ENCODE measurements at places on chromosomes 6 and 20.

GRCh38 chr6:40623932-40624331, 36.8 kb upstream of the LRFN2 start:
- H3K36me3 ChIP-seq, result no peaks in the 10 kb centered on the region
- no peak for DNase-seq
- H3K4me1 ChIP-seq, result no peaks in the 10 kb centered on the region
- no peak overlapping the region for H3K4me3 ChIP-seq
- H3K27ac ChIP-seq, result no peak overlapping the region

DNA sequence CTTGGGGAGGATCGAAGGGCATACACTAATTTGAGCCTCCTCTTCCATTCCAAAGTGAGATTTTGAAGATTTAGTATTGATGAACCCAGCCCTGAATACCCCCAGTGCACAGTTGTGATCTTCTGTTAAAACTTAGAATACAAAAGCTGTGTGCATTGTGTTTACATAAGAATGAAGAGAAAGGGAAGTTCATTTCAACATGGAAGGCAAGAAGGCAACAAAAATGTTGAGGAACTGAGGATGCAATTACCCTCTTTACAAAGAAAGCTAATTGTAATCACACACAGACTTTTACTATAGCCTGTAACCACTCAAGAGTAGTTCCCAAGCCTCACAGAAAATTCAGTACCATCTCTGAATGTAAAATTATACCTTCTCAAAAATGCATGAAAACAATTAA, 49.3 kb downstream of the GFOD1 start:
- no peak overlapping the region for H3K27ac ChIP-seq
- no peaks in the 10 kb centered on the region for H3K27me3 ChIP-seq
- H3K4me1 ChIP-seq, result peaks cover 9% of the 10 kb centered on the region
- no peak overlapping the region for H3K4me3 ChIP-seq
- no peaks in the 10 kb centered on the region for H3K36me3 ChIP-seq

DNA sequence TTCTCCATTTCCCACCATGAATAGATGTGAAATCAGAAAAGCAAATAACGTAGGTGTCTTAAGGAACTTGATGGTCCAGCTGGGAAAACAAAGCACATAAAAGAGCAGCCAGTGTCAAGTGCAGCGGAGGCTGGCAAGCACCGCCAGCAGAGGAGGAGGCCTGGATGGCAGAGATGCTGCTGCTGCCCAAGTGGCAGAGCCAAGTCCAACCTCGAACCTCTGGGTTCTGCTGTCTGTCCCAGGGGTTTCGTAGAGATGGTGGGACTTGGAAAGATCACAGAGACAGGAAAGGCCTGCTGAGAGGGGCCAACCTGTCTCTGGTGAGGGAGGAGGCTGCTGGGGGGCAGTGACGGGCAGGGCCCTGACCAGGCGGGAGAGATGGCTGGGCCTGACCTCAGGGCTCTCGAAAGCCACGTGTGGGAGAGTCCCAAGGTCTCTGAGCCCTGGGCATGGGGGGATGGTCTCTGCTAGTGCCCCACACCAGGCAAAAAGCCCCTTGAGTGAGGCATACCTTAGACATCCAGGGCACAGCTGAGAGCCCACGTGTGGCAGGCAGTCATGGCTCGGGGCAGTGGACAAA, 77.3 kb downstream of the TCP11 start:
- no peak overlapping the region for H3K27ac ChIP-seq
- H3K27me3 ChIP-seq, result no peaks in the 10 kb centered on the region
- no peak overlapping the region for H3K4me3 ChIP-seq
- peaks cover 44% of the 10 kb centered on the region for H3K36me3 ChIP-seq

DNA sequence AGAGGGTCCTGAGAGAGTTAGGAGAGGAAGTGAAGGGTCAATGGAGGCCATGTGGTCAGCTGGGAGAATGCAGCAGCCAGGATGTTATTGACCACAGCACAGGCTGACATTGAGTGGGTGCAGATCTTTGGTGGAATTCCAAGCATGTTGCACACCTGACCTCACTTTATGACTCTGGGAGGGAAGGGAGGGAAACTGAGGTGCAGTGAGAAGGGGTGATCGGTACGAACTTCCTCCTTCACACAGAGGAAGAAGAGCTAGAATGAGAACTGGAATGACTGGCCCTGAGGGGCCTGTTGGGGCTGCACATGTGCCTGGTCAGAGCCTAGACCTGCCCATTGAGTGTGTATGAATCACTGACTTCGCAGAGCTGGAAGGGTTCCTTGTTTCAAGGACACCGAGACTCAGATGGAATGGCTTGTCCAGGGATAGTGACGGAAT, 9.8 kb downstream of the FAM83D start:
- H3K27ac ChIP-seq, result no peak overlapping the region
- no peaks in the 10 kb centered on the region for H3K4me1 ChIP-seq
- H3K4me3 ChIP-seq, result no peak overlapping the region
- DNase-seq, result no peak
- no peaks in the 10 kb centered on the region for H3K27me3 ChIP-seq

DNA sequence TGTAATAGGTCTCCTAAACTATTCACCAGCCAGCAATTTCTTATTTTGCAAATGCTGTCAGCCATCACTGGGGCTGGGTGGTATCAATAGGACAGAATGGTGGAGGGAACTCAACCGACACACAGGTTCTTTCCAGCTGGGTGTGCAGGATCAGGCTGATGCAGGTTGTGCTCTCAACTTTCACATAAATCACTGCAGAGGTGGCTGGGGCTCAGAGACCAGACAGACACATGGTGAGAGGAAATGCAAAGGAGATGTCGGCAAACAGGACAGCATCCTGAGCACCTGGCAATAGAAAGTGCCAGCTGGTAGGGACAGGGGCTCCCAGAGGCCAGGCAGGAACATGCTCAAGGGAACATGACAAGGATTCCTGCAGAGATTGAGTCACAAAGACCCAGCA, 254.9 kb downstream of the SOD2 start:
- no peak overlapping the region for H3K4me3 ChIP-seq
- no peaks in the 10 kb centered on the region for H3K4me1 ChIP-seq
- peaks cover 10% of the 10 kb centered on the region for H3K27me3 ChIP-seq
- no peak for DNase-seq
